ENCODE measurements at places on chromosomes 12 and 14. TPM values are rescaled to one million over a fixed set of nuclear protein-coding genes. Genes with fewer than 3 reads are reported as not detected.

DNA sequence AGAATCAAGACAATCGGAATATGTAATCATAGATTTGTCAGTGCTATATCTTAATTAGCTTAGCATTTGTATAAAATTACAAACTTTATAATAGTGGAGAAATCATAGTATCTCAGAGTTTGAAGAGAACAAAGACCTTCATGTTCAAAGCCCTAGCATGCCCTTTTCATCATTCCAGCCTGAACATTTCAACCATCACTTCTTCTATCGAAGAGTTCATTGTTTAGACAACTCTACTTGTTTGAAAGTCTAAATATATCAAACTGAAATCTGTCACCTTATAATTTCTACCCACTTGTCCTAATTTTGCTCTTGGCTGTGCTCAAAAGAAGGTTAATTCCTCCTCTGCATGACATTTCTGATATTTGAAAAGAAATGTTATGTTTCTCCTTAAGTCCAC lies 325.9 kb downstream of the GPHN start:
- H3K4me1 ChIP-seq = peaks cover 2% of the 10 kb centered on the region
- no peak for DNase-seq
- H3K36me3 ChIP-seq = no peaks in the 10 kb centered on the region
- no peaks in the 10 kb centered on the region for H3K27me3 ChIP-seq
- no peak overlapping the region for H3K4me3 ChIP-seq

DNA sequence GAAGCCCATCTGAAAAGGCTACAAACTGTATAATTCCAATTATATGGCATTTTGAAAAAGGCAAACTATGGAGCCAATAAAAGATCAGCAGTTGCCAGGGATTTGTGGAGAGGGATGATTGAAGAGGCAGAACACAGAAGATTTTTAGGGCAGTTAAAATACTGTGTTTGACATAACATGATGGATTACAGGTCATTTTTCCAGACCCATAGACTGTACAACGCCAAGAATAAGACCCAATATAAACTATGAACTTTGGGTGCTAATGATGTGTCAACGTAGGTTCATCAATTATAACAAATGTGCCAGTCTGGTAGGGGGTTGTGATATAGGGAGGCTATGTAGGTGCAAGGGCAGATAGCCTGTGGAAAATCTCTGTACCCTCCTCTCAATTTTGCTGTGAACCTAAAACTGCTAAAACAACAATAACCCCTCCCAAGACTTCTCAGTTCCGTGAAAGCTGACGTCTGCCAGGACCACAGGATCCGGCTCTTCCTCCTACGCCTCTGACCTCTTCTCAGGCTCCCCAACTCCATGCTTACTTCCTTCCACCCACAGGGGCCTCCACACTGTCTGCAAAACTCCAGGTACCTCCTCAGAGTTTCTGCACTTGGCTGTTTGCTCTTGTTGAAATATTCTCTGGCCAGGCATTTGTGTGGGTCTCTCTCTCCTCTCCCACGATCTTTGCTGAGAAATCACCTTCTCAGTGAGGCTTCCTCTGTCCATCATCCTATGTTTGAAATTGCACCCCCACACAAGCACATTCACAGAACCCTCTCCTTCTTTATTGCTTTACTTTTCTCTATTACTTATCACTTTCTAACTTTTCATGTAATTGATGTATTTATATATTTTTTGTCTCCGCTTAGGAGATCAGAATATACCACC lies 131.4 kb downstream of the BBS10 start:
- no peaks in the 10 kb centered on the region for H3K27me3 ChIP-seq
- H3K36me3 ChIP-seq = no peaks in the 10 kb centered on the region
- no peak overlapping the region for H3K27ac ChIP-seq
- DNase-seq = no peak
- no peak overlapping the region for H3K4me3 ChIP-seq
- peaks cover 9% of the 10 kb centered on the region for H3K4me1 ChIP-seq

- H3K27me3 ChIP-seq = no peaks in the 10 kb centered on the region
- no peak overlapping the region for H3K4me3 ChIP-seq
- H3K27ac ChIP-seq = no peak overlapping the region
- H3K36me3 ChIP-seq = no peaks in the 10 kb centered on the region
These were observed 70.7 kb upstream of the TRHDE start for GRCh38 chr12:72201457-72201856.

- H3K36me3 ChIP-seq = no peaks in the 10 kb centered on the region
- H3K27me3 ChIP-seq = no peaks in the 10 kb centered on the region
- H3K4me1 ChIP-seq = no peaks in the 10 kb centered on the region
- no peak overlapping the region for H3K4me3 ChIP-seq
- no peak overlapping the region for H3K27ac ChIP-seq
- no peak for DNase-seq
These were observed 14.3 kb upstream of the CLEC1A start for GRCh38 chr12:10113075-10113474.

The RESF1 gene
- total RNA-seq = 70.0 TPM

The LMNTD1 gene
- not detected for total RNA-seq

All from endothelial cell of umbilical vein (primary cell).